NCI-H526 treated with DMSO at 0.1 percent for 48 hours (cell line): ENCODE measurements at places on chromosomes 1 and 21.

DNA sequence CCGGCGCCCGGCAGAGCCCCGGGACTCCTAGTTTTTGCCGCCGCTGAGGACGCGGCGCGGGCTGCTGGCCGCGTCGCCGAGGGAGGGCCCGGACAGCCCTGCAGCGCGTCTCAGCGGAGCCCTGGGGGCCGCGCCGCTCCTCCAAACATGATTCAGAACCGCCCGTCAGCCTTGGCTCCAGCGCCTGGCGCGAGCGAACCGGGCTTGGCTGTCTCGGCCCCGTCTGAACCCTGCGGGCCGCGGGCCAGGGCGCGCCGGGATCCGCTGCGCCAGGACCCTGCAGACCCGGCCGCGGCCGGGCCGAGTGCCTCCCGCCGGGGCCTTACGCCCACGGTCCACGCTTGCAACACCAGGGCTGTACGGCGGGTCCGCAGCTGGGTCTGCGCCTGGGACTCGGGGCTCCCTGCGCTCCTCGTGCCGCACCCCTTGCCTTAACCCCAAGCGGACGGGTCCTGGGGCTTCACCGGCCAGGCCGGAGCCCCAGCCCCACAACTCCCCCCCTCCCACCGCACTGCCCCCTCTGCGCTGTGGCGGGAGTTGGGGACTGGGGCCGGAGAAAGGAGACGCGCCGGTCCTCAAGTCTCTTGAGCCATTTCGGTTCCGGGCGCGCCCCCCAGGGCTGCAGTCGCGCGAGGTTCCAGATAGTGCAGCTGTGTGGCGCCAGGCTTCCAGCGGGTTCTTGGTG, 48.4 kb upstream of the CD34 start:
- DNase-seq = no peak

DNA sequence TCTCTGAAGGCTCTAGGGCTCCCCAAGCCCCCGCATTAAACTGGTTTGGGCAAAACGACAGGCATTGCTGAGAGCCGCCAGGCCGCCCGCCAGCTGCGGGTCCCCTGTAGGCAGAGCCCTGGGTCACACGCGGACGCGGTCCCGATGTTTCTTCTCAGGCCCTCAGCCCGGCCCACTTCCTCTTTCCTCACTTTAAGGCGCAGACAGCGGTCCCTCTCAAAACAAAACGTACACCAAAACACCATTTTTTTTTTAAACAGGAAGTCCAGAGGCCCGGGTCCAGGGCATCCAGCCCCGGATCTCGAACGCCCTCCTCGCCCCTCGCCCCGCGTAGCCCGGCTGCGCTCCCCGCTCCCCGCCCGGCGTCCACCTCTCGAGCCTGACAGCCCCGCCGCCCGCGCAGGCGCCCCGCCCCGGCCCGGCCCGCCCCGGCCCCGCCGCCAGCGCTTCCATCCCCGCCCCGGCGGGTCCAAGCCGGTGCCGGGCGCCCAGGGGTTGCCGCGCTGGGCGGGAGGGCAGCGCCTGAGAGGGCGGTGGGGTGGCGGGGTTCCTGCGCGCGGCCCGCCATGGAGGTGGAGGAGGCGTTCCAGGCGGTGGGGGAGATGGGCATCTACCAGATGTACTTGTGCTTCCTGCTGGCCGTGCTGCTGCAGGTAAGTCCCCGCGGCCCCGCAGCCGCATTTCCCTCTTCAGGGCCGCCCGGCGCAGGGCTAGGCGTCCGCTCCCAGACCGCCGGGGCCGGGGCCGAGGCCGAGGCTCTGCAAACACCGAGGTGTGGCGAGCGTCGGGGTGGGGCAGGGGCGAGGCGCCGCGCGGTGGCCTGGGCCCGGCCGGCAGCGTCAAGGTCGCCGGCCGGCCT, at the start of gene SLC22A15:
SLC22A15 (plus strand) TSS at position 452 of the 859 bp plus-strand sequence; CDS start at position 567, 115 bp downstream.
- peak; percentile 88 for DNase-seq

GRCh38 chr1:26932531-26932930, 11.0 kb downstream of the NUDC start:
- DNase-seq = no peak

DNA sequence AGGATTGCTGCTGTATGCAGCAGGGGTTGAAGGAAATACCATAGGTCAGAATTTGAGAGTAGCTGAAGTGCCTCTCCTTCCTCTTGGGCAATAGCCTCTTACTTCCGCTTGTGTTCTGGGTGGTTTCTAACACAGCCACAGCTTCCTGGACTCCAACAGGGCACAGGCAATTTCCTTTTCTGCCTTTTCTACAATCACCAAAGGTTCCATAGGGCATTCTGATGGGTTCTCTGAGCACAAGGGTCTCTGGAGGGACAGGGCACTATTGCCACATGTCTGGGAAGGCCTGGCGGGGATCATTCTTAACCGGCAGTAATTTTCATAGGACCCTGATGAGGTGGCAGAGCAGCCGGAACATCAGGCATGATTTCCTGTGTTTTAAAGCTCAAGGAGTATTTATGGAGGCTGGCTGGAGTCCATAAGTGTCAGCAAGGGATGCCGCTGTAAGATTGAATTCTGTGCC, 5.5 kb upstream of the AGTRAP start:
- DNase-seq = no peak

DNA sequence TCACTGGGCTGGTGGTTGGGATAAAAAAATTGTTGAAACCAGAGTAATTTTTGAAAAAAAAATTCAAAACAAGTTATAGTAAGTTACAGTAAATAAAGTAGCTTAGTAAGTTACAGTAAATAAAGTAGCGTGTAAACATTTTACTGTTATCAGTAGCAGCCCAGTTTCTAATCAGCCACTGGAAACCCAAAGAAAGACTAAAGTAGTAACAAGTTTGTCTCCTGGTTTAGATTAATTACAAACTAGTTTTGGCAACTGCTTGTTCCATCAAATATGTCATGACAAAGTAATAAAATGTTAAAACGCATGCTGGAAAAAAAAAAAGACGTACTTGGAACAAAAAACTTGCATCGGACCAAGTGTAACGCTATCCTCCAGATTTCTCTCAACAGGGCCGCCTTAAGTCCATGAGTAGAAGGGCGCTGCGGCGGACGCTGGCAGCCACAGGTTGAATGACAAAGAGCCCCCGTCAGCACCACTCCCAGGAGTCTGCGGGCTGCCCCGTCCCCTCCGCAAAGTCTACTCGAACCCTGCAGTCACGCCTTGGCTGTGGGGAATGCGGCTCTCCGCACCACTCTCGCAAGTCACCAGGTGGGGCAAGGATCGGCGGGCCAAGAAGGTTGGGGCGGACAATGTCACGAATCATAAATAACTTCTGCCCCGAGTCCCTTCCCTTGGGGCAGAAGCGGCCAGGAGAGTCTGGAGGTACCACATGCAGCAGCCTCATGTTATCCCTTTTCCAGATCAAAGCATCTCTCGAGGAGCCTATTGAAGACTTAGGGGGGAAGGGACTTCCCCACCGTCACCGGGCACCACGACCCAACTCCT, 837 bp downstream of the SLC16A1 start:
- peak; percentile 88 for DNase-seq

- DNase-seq = no peak
Observed at GRCh38 chr21:42417533-42417932, 13.8 kb downstream of the UBASH3A start.

GRCh38 chr1:1237874-1238701, 6.1 kb downstream of the B3GALT6 start:
- DNase-seq = peak; percentile 59

DNA sequence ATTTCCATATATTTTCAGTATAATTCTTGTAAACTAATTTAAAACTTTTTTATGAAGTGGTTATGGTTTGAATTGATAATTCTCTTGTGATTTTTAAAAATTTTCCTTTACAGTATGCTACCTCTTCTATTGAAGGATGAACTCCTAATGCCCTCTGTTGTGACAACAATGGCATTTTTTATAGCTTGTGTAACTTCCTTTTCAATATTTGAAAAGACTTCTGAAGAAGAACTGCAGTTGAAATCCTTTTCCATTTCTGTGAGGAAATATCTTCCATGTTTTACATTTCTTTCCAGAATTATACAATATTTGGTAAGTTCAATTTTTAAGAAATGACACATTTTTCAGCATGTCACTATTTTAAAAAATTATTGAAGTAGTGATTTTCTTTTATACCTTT, 61.4 kb downstream of the ALG6 start:
- DNase-seq = no peak

DNA sequence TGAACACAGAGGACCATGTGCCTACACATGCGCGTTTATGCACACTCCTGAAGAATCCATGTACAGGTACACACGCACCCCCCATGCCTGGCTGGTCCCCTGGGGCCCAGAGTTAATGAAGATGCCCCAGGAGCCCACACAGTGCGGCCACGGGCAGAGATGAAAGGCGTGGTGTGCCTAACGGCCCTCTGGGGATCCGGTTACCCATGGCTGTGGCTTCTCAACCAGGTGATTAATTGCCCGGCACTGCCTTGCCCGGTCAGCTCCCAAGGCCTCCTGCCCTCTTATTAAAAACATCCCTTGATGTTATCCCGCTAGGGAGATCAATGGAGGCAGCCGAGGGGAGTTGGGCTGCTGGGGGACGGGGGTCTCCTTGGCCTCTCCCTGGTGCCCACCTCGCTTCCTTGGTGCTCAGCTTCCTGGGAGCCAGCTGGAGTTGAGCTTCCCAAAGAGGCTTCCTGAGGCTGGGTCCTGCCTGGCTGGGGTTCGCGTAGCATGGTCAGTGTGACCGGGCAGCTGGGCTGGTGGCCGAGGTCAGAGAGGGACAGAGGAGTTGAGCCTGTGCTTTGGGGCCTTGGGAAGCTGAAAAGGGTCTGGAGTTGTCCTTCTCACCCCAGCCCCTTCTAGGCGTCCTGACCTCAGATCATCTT, 75.0 kb upstream of the WNT4 start:
- DNase-seq = peak; percentile 53

DNA sequence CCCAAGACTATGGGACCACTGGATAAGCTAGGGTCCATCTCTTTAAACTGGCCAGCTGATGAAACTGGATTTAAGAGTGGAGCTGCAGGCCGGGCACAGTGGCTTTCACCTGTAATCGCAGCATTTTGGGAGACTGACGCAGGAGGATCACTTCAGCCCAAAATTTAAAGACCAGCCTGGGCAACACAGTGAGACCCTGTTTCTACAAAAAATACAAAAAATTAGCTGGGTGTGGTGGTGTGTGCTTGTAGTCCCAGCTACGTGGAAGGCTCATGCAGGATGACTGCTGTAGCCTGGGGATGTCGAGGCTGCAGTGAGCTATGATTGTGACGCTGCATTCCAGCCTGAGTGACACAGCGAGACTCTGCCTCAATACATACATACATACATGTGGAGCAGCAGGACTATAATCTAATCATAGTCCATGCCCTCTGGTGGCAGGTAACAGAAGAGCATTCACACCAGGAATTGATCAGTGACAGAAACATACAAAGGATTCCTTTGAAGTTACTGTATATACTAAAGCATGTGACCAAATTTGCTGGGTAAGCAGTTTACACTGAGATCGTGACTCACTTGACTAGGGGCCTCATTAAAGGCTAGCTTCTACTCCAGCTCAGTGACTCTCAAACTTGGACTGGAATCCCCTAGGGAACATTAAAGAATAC, 101.5 kb upstream of the SLFNL1 start:
- peak; percentile 70 for DNase-seq

- DNase-seq = no peak
Observed at GRCh38 chr1:248906753-248907661, 972 bp downstream of the PGBD2 start.

DNA sequence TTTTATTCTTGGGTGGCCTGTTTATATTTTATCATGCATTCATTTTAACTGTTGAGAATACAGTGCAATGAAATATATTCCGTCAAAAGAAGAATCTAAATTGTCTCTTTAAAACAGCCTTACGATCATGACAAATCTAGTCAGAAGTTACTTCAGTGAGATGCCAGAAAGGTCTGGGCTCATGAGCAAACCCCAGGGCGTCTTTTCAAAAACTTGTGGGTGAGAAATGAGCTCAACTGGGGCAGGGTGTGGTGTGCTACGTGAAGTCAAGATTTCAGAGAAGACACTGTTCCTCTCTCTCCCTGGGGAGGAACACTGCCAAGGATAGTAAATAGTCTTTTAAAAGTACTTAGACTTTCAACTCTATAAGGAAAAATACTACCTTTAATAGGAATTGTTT, 13.4 kb upstream of the UAP1 start:
- DNase-seq = no peak

- DNase-seq = no peak
Observed at GRCh38 chr1:6511561-6512244, 20.2 kb upstream of the PLEKHG5 start.

DNA sequence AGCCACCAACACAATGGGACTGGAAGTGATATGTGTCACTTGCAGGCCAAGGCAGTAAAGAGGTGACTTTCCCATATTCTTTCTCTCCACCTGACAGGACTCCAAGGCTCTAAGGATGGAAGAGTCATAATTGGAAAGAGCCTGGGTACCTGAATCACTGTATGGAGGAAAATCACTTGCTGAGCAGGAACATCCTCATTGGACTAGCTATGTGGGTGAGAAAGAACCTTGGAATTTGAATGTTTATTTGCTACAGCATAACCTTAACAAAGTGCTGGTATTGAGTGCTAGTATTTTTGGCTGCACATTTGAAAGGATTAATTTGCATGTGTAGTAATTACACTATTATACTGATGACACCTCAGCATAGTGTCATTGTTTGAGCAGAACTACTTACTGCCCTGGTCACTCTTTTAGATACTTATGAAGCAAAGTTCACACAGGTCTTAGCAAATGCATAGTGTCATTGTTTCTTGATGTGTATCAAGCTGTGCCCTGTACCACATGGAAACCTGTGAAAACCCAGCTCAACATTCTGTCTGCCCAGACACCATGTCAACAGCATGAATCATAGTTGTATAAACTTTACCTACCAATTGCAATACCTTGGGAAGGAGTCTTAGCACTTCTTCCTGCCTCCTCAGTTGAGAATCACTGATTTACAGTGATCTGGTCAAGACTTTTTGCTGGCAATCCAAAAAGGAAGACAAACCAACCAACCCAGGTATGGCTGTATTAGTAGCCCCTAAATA, 5.1 kb upstream of the S100A10 start:
- DNase-seq = no peak

DNA sequence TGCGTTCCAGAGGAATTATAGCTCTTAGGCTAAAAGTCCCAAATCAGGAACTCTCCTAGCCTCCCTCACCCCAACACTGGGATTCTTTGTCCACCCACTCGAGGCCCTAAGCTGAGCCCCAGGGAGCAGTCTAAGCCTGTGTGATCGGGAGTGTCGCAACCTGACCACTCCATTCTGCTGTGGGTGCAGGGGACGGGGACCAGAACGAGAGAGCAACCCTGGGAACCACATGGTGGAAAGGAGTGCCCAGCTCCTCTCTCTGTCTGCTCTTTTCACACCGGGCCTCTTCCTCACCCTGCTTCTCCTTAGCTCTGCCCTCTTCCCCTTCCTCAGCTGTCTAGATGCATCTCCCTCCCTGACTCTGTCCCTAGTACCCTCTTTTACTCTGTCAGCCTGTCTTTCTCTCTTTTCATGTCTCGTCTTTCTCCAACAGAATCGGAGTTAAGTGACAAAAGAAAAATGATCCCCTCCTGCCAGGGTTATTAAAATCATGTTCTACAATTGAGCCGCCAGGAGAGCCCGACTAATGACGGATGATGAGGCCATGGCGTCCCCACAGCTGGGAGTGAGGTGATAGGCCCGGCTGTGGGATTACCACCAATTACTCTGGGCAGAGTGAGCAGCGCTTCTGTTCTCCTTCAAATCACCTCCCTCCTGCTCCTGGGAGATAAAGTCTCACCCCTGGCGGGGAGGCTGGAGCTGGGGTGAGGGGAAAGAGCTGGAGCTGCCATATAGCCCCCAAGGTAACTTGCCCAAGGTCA, 34.5 kb upstream of the CSF3R start:
- no peak for DNase-seq
